ENCODE measurements at places on chromosomes 3 and 15.

DNA sequence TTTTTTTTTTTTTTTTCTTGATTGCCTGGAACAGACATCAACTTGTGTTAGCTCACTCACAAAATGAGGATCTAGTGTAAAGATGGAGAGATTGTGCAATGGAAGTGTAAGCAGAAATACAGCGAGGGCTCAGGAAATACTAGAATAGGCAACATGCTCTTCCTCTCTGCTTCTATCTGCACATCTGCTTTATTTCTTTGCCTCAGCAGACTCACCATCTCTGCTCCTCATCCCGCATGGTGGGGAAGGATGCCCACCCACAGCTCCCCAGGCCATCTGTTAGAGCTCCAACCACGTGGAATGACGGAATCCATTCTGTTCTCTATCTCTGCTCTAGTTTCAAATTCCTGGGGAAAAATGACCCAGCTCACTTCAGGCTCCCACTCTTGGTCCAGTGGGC lies 128.0 kb upstream of the ADAMTS9 start:
- no peak for DNase-seq

- DNase-seq, result no peak
Measured at GRCh38 chr15:40240619-40241221, 1.9 kb downstream of the PAK6 start.

- no peak for DNase-seq
Measured at GRCh38 chr15:52415628-52416027, 113.1 kb downstream of the MYO5A start.

GRCh38 chr15:69088300-69088965 lies 72.0 kb upstream of the GLCE start:
- no peak for DNase-seq

DNA sequence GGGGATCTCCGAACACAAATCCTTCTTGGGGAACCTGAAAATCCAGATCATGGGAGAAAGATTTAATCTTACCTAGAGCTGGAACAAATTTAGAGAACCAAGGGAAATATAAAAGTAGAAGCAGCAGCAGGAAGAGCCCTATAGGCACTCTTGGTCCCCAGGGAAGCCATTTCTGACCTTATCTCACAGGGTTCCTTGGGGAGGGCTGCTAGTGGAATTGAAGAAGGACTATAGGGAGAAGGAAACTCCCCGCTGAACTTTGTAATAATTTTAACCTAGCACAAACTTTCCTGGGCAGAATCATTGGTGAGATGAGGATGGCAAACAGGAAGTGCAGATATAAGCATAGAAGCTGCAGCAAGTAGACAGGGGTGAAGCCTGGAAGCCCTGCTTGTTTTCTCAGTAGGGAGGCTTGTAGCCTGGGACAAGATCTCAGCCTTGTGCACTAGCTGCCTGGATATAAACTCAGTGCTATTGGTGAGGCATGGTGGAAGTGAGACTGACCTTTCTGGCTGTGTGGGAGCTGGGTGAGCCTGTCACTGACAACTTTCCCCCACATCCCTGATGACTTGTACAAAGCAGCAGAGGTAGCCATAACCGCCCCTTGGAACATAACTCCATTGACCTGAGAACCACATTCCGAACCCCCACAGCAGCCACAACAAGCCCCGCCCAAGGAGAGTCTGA lies 343.0 kb upstream of the TGFBR2 start:
- no peak for DNase-seq

DNA sequence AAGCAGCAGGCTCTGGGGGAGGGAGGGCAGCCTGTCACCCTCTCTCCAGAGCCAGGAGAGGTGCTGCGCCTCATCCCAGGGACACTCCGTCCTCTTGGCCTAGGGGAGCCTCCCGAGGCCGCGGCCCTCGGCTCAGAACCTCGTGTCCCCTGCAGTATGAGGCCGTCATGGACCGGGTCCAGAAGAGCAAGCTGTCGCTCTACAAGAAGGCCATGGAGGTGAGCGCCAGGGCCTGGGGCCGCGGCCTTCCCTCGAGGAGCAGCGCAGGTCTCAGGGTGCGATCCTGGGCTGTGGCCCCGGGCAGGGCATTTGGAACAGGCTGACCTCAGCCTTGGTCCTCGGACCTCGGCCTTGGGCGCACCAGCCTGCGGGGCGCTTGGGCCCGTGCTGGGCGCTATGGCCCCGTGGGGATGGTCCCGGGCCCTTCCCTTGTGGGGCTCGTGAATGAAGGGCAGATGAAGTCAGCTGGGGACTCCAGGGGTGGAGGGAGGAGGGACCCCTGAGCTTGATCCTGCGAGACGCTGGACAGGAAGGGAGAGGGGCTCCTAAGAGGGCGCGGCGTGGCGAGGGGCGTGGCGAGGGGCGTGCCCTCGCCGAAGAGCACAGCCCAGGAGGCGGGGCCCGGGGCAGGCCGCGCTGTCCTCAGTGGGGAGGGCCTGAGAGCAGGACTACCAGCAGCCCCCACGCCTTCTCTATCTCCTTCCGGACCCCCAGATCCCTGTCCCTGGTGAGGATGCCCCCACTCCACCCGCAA lies 32.9 kb downstream of the PSTPIP1 start:
- no peak for DNase-seq

DNA sequence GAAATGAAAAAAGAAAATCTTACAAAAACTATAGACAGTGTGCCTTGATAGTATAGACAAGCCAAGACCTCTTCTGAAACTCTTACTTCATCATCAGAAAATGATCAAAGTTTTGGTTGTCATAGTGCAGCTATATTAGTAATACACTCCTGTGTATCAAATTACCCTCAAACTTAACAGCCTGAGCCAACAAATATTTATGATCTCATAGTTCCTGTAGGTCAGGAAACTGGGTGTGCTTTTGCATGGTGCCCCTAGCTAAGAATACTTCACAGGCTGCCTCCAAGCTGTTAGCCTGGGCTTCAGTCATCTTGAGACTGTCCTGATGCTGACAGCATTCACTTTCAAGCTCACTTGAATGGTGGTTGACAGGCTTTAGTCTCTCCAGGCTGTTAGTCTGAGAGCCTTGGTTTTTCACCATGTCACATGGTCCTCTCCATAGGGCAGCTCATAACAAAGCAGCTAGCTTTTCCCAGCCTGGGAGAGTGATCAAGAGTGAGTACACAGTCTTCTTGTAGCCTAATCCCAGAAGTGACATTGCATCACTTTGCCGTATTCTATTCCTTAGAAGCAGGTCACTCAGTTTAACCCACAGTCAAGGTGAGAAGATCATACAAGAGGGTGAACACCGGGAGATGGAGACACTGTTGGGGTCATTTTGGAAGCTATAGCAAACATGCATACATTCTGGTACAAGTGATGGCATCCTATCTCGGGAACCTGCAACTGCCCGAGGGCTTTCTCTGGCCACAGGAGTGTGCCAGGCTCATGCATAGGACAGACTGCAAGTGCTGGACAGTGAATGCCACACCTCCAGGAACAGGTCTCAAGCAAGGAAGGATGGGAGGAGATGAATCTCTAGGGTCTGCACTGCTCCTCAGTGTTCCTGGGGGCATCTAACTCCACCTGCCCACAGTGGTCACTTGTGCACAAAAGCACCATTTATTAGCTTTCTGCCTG lies 173.4 kb upstream of the CADPS start:
- no peak for DNase-seq

GRCh38 chr3:65950340-65951326 lies 88.1 kb downstream of the MAGI1 start:
- DNase-seq, result no peak

DNA sequence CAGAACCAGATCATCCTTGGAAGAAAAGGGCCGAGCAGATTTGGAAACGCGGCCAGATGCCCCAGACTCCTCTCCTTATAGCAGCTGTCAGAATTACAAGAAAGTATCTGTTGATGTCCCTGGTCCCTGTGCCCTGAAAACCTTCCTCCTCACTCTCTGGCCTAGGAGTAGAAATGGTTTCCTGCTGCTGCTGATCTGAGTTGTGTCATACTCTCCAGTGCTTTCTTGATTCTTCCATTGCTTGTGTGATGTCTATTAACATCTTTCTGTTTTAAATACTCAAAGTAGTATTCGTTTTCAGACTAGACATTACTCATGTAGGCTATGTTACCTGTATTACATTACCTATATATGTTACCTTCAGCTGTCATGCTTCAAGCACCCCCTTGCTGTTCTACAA lies 26.8 kb upstream of the HERC1 start:
- DNase-seq, result no peak
